ENCODE measurements at places on chromosomes 4 and X.

DNA sequence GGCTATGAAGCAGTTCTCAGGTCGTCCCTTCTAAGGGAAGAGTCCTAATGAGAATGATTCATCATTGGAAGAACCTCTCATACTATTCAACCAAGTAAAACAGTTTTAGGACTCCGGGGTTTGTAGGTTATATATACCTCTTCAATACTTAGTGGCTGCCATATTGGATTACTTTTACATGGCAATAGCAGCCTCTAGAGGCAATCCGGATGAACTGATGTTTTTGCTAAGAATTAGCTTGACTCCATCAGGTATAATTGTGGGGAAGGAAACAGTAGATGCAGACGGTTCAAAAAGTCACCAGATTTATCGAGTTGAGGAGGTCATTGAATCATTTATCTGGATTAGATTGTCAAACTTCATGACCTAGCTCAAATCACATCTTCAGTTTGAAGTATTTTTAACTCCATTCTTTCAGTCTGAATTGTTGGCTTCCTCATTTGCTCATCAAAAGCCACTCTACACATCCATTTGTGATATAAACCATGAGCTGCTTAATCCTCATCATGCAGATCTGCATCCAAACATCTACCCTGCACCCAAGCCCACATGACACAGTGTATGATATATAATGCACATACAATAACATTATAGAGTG lies 28.4 kb downstream of the GUCY1B1 start:
- DNase-seq, result no peak

- no peak for DNase-seq
Observed at GRCh38 chr4:118340109-118340508, 12.7 kb downstream of the PRSS12 start.

DNA sequence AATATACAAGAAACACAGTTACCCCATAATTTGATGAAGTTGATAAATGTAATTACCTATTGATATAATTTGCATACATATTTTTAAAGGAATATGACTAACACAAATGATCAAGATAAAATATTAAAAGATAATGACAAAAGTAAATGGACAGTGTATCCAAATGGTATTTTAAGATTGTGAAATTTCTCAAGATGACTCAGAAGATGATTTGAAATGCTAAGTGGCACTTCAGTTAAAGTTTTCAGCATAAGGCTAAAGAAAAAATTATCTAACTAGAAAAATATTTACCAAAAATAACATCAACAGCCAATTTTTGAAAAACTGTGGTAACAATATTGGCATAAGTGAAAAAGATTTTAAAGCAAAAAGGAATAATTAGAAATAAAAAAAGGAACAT lies 248.4 kb upstream of the NDST4 start:
- no peak for DNase-seq

GRCh38 chrX:152814048-152814447 lies 16.5 kb downstream of the CETN2 start:
- no peak for DNase-seq

DNA sequence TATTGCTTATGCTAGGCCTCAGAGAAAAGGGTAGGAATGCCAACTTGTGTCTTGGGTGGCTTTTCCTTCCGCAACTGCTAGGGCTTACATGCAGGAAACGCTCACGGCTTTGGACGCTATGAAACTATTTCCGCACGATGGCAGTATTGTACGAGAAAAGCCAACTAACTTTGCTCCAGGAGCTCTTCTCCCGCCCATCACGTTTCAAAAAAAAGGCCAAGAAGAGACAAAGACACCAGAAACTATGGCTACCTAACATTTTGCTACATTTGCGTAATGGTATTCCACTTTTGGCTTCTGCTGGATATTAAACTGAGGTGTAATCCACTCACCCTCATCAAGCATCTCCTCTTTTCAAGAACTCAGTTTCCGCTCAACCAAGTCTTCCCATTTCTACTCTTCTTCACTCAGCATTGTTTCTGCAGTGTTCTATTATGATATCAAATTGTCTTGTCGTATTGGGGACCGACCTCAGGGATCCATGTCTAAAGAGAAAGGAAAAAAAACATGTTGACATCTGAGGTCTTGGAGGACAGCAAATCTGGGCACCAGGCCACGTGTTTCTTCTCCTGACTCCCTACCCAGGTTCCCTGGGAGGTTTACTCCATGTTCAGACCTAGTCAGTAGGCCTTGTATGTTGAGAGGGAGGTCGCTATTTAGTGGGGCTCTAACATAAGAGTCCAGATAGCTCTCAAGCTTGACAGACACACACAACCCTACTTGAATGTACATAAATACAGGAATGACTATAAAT lies 239.4 kb upstream of the STK26 start:
- no peak for DNase-seq

GRCh38 chrX:72308566-72309296 lies 3.0 kb upstream of the CITED1 start:
- DNase-seq, result no peak

DNA sequence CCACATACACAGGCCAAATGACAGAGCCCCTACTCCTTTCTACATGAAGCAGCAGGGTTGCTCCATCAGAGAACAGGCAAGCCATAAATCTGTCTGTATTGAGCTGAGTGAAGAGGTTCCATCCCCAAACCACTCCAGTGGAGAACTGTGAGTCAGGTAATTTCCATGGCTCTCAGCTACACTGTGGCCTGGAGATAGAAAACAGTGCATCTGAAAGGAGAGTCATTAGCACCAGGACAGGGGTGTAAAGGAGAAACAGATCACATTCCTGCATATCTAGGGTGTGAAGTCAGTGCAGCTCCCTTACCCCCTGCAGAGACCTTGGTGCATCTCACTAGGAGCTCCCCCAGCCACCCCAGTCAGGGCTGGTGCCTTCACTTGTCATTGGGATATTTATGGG lies 314.7 kb downstream of the CHIC1 start:
- no peak for DNase-seq

DNA sequence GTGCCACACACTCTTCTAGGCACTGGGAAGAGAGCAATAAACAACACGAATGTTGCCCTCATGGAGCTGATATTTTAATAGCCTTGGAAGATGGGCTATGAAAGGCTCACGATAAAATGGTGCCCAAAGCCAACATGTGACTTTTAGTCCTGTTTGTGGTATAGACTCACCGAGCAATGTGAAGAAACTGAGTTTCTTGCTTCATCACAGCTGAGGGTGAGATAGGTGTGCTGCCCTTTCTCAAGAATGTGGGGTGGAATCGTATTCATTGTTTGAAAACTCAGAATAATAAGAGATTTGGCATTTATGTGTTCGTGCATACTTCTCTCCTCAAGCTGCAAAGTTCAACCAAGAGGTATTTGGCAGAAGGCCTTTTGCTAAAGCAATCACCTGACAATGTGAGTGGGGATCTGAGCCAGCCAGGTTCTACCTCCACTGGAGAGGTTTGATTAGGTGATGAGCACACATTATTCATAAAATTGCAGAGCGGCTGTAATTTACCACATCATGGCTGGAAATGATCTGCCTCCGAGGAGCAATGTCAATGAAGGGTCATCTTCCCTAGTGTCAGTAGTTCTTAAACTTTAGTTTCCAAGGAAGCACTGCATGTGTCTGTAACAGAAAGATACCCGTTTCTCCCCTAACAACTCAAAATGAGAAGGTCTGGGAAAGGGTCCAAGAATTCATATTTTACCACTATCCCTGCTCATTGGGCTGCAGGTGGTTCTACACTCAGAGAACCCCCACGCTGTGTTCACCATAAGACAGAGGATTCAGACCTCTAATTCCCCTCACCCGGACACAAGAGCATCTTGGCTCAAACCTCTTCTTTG lies 41.9 kb upstream of the CBR4 start:
- no peak for DNase-seq

GRCh38 chr4:150310159-150310895 lies 232.1 kb downstream of the DCLK2 start:
- DNase-seq, result no peak

Measured in stimulated activated CD4-positive, alpha-beta T cell treated with anti-CD3 and anti-CD28 coated beads, Interleukin-1b, Interleukin-23, amount 100 ng/mL, for 1 hour (primary cell).